ENCODE measurements at places on chromosomes 12 and 14.
A peak's percentile ranks its signal among the peaks of the same experiment; 100 is the strongest.

DNA sequence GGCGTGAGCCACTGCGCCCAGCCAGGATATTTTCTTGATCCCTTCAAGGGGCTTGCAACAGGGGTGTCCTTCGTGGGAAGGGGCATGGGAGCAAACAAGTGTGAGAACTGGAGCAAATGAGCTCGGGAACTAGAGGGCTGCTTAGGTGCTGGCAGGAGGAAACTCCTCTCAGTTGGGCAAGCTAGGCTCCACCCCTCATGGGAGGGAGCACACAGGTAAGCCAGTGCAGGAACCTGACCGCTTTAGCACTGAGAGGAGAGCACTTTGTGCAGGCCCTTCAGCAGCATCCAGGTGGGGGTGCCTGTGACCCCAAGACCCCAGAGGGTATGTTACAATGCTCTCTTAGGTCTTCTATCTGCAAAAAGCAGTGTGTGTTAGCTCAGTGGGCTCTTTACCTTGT is 755.4 kb upstream of the MDGA2 start:
- DNase-seq, result no peak
- no peaks in the 10 kb centered on the region for H3K36me3 ChIP-seq
- H3K4me3 ChIP-seq, result no peak overlapping the region
- no peak overlapping the region for H3K27ac ChIP-seq
- no peaks in the 10 kb centered on the region for H3K4me1 ChIP-seq

- peaks cover 7% of the 10 kb centered on the region for H3K4me1 ChIP-seq
- no peak overlapping the region for H3K4me3 ChIP-seq
- peaks cover 16% of the 10 kb centered on the region for H3K27me3 ChIP-seq
- H3K27ac ChIP-seq, result no peak overlapping the region
- H3K36me3 ChIP-seq, result no peaks in the 10 kb centered on the region
Observed at GRCh38 chr12:52005903-52006703, 643 bp upstream of the TAMALIN start.

DNA sequence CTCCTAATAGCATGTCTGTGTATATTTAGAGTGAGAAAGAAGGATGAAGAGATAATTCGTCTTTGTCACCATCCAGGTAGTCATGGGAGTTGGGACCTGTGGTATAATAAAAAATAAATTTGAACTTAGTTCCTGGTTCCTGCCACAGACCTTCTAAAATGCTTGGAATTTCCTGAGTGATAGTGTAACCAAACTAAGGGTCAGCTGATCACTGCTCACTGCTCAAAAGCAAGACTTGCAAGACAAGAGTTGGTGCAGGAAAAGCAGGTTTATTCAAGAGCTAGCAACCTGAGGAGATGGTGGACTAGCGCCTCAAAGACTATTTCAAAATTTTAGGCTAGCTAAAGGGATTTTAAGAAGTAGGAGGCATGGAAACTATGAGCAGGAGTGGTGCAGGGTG is 19.1 kb downstream of the ANG start:
- H3K4me1 ChIP-seq, result no peaks in the 10 kb centered on the region

- no peak overlapping the region for H3K27ac ChIP-seq
- H3K4me1 ChIP-seq, result no peaks in the 10 kb centered on the region
- no peak for DNase-seq
- H3K4me3 ChIP-seq, result peak overlapping the region; percentile 32
- H3K36me3 ChIP-seq, result no peaks in the 10 kb centered on the region
- peaks cover 52% of the 10 kb centered on the region for H3K27me3 ChIP-seq
Observed at GRCh38 chr12:109310247-109311125, 1.4 kb upstream of the FOXN4 start.

DNA sequence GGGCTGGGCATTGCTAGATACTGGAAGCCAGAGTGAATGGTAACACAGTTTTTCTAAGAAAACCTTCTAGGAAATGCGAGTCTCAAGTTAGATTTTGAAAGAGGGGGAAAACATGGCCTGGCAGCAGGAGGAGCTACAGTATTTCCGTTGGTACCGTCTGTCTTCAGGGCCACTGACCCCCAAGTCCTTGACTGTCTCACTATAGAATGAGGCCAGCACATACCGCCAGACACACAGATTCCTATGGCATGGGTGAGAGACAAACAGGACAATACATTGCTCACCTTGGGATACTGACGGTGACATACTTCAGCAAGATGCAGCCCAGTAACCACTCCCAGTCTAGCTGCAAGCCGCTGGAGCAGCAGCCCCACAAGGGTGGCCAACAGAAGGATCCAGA is 21.7 kb downstream of the SLC11A2 start:
- no peak for DNase-seq
- H3K27me3 ChIP-seq, result no peaks in the 10 kb centered on the region
- peaks cover 3% of the 10 kb centered on the region for H3K36me3 ChIP-seq
- no peaks in the 10 kb centered on the region for H3K4me1 ChIP-seq
- no peak overlapping the region for H3K27ac ChIP-seq
- no peak overlapping the region for H3K4me3 ChIP-seq

GRCh38 chr12:123971449-123971769 is 1.2 kb downstream of the CCDC92 start:
- H3K27ac ChIP-seq, result peak overlapping the region; percentile 46
- peaks cover under 1% of the 10 kb centered on the region for H3K36me3 ChIP-seq
- peak overlapping the region; percentile 60 for H3K4me3 ChIP-seq
- DNase-seq, result no peak
- H3K4me1 ChIP-seq, result peaks cover 8% of the 10 kb centered on the region

GRCh38 chr12:83826112-83826511 is 1086.5 kb downstream of the SLC6A15 start:
- no peaks in the 10 kb centered on the region for H3K4me1 ChIP-seq

GRCh38 chr12:65681226-65681625 is 143.1 kb upstream of the HMGA2 start:
- no peak overlapping the region for H3K4me3 ChIP-seq
- H3K4me1 ChIP-seq, result no peaks in the 10 kb centered on the region
- no peak overlapping the region for H3K27ac ChIP-seq
- peak; percentile 46 for DNase-seq
- no peaks in the 10 kb centered on the region for H3K27me3 ChIP-seq

DNA sequence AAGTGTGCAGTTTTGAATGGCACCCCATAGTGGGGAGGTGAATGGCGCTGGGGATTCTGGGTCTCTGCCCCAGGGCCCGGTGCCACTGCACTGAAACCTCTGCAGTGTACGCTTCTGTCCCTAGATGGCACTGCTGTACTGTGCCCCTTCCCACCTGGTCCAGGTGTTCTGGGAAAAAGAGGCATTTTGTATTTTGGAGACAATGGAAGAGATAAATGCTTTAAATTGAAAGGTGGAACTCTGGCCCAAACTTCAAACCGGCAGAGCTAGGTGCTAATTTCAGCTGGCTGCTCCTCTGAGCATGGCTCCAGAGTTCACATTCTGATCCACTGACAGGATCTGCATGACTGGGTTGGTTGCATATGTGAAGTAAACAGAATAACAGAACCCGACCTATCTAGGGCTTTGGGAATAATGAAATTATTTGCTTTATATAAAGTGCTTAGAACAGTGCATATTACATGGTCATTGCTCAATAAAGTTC is 52.2 kb downstream of the KRT80 start:
- H3K36me3 ChIP-seq, result no peaks in the 10 kb centered on the region
- peak; percentile 32 for DNase-seq
- H3K4me1 ChIP-seq, result peaks cover 6% of the 10 kb centered on the region
- H3K27me3 ChIP-seq, result no peaks in the 10 kb centered on the region

DNA sequence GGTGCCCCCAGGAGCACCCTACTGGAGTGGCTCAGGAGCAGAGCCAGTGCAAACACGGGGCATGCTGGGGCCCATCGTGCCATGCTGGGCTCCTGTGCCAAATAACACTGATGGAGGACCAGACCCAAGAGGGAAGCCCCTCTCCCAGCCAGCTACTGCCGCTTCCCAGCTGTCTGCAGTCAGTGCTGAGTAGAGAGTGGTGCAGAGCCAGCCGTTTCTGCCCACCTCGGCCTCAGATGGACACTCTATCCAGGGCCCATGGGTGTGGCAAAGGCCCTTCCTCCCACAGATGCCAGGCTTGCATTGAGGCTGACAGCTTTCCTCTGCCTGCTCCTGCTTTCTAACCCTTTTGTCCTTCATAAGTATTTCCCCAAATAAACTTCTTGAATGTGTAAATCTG is 13.2 kb downstream of the CLBA1 start:
- H3K4me1 ChIP-seq, result no peaks in the 10 kb centered on the region
- H3K36me3 ChIP-seq, result peaks cover 4% of the 10 kb centered on the region
- H3K27me3 ChIP-seq, result no peaks in the 10 kb centered on the region
- H3K27ac ChIP-seq, result no peak overlapping the region

DNA sequence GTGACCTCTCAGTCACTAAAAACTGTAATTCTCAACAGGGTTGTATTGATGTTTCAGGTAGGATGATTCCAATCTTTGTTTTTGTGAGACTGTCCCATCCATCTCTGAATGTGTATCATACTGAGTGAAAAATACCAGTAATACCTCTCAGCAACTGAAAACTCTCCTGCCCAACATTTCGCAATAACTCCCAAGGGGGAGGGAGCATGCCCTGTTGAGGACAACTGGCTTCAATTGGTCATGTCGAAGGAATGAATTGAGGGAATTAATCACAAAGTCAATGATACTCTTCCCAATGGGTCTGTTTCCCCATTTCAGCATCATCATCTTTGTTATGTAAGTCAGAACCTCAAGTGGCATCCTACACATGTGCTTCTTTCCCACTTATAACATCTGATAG is 102.4 kb upstream of the E2F7 start:
- no peak overlapping the region for H3K4me3 ChIP-seq
- H3K4me1 ChIP-seq, result no peaks in the 10 kb centered on the region
- peak; percentile 35 for DNase-seq
- H3K27me3 ChIP-seq, result no peaks in the 10 kb centered on the region
- H3K36me3 ChIP-seq, result no peaks in the 10 kb centered on the region

- no peaks in the 10 kb centered on the region for H3K36me3 ChIP-seq
- H3K27ac ChIP-seq, result no peak overlapping the region
- H3K4me3 ChIP-seq, result no peak overlapping the region
- no peak for DNase-seq
- no peaks in the 10 kb centered on the region for H3K27me3 ChIP-seq
Observed at GRCh38 chr14:96917442-96917963, 120.3 kb downstream of the VRK1 start.

DNA sequence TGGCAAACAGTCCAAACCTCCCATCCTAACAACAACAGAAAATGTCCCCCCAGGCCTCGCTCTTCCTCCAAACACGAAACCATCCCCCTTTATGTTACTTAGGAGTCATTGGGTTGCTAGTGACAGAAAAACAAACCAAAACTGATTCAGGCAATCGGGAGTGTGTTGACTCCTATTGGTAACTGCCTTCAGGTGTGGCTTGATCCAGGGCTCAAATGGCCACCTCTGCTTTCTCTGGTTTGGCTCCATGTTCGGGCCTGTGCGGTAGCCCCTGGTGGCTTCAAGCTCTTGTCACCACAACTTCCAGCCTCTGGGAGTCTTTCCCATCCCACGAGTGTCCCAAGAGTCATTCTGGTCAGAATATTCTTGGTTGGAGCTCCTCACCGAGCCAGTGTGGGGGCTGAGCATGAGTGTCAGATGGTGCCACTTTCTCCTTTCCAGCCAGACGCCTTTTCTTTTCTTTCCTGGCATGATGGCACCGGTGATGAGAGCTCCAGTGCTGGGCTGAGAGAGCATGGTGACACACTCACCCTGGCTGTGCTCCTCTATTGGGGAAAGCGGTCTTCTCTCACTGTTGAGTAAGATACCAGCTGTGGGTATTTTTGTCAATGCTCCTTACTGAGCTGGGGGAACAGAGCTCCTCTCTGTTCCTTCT is 38.6 kb downstream of the NOC4L start:
- DNase-seq, result no peak
- no peaks in the 10 kb centered on the region for H3K36me3 ChIP-seq
- no peaks in the 10 kb centered on the region for H3K4me1 ChIP-seq
- no peak overlapping the region for H3K4me3 ChIP-seq
- no peak overlapping the region for H3K27ac ChIP-seq
- peaks cover 5% of the 10 kb centered on the region for H3K27me3 ChIP-seq

DNA sequence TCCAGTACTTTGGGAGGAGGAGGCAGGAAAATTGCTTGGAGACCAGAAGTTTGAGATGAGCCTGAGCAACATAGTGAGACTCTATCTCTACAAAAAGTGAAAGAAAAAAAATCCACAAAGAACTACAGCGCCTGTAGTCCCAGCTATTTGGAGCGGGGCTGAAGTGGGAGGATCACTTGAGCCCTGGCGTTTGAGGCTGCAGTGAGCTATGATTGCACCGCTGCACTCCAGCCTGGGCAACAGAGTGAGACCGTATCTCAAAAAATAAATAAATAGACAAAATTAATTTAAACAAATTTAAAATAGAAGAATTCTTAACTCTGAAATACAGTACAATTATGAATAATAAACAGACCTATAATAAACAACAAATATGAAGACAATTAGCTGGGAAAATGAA is 40.9 kb downstream of the ATL1 start:
- no peaks in the 10 kb centered on the region for H3K36me3 ChIP-seq
- no peaks in the 10 kb centered on the region for H3K27me3 ChIP-seq
- no peaks in the 10 kb centered on the region for H3K4me1 ChIP-seq
- H3K27ac ChIP-seq, result no peak overlapping the region

DNA sequence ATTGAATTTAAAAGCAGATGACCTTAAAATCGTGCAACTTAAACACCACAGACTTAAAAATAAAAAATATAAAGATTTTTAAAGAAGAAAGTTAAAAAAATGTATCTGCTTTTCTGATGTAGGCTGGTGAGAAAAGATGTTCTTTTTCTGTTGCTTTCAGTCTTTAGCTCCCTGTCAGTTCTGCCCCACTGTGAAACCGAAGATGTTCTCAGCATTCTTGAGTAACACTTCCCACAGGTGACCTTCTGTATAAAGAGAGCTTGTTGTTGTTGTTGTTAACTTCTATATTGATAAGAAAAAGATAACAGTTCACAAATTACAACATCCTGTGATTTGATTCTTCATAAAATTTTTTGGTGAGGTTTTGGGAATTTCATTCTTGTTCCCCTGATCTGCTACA is 377.9 kb upstream of the RGS6 start:
- H3K36me3 ChIP-seq, result no peaks in the 10 kb centered on the region
- no peak overlapping the region for H3K27ac ChIP-seq
- no peak overlapping the region for H3K4me3 ChIP-seq
- DNase-seq, result no peak

GRCh38 chr14:88104710-88105109 is 99.8 kb downstream of the GPR65 start:
- no peak for DNase-seq
- H3K27ac ChIP-seq, result no peak overlapping the region
- H3K27me3 ChIP-seq, result no peaks in the 10 kb centered on the region
- no peaks in the 10 kb centered on the region for H3K36me3 ChIP-seq
- no peaks in the 10 kb centered on the region for H3K4me1 ChIP-seq

GRCh38 chr12:124004233-124004875 is 31.3 kb downstream of the ZNF664 start:
- no peaks in the 10 kb centered on the region for H3K4me1 ChIP-seq
- peaks cover 3% of the 10 kb centered on the region for H3K36me3 ChIP-seq
- H3K27ac ChIP-seq, result no peak overlapping the region
- DNase-seq, result no peak
- no peak overlapping the region for H3K4me3 ChIP-seq

DNA sequence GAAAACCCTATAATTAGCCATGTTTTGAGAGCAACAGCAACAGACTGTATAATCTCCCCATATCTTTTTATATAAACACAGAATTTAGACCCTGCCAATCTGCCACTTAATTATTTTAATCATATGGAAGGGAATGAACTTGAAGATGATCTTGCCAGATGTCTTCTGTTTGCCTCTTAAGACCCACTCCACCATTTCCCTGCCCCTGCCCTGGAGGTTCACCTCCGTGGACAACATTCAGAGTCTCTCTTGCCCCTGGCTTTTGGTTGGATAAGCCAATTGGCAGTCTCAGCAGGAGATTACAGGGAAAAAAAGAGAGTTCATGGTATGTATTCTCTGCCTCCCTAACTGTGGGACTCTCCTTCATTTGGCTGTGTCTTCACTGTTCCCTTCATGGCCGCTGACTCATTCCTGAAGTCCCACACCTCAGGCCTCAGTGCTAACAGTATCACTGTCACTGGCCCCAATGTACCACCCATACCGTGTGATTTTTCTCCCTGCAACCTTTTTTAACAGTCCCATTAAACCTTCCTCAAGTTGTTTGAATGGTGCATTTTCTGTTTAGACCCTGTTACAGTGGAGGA is 184.8 kb downstream of the PIK3C2G start:
- no peaks in the 10 kb centered on the region for H3K4me1 ChIP-seq
- no peak for DNase-seq
- no peak overlapping the region for H3K27ac ChIP-seq

Data from fibroblast of lung (primary cell).